ENCODE measurements at places on chromosomes 3 and 15. TPM values are rescaled to one million over a fixed set of nuclear protein-coding genes. Genes with fewer than 3 reads are reported as not detected.

Gene RBP2
- total RNA-seq, result not detected

Gene CCDC39
- not detected for total RNA-seq

Gene SERPINI2
- not detected for total RNA-seq

Gene ALG1L2
- not detected for total RNA-seq

Gene LRRIQ4
- not detected for total RNA-seq

Gene MUC4
- total RNA-seq, result not detected

Gene AADAC
- not detected for total RNA-seq

Gene IL16
- 2.0 TPM for total RNA-seq

Gene CDHR4
- not detected for total RNA-seq

Gene STRA6
- 5.4 TPM for total RNA-seq

Gene ASTE1
- total RNA-seq, result 6.6 TPM

Gene NSUN3
- 14.5 TPM for total RNA-seq

Gene SPATA12
- total RNA-seq, result not detected
